ENCODE measurements at places on chromosomes 2 and 18. TPM values are rescaled to one million over a fixed set of nuclear protein-coding genes. Genes with fewer than 3 reads are reported as not detected.
A peak's percentile ranks its signal among the peaks of the same experiment; 100 is the strongest.

DNA sequence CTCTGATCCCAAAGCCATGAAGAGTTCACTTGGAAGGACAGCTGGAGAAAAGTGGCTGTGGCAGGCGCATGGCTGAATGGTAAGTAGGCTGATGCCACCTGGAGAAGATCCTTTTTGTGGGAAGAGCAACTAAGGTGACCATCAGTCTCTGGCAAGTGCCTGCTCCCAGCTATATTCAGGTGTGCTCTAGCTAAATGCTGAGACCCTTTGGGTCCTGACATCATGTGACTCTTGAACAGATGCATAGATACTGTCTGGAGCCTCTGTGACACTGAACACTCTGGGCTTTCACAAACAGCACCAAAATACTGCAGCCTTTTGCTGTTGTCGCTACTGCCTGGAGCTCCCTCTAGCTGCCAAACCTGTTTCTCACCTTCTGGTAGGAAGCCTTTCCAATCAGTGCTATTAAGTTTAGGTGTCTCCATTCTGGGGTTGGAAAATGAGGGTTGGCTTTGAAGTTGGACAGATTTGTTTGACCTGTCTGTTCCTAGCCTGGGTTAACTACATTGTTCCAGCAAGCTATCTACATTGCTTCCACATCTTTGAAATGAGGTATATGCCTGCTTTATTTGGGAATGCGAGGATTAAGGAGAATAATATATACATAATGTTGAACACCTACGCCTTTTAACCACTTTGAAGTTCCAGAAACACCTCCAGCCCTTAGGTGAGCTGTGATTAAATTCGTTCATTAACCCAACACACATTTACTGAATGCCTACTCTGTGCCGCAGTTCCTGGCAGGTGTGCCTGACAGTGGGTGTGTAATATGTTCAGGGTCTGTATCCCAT is 3.1 kb downstream of the EGR4 start:
- no peak overlapping the region for H3K4me3 ChIP-seq
- peaks cover 3% of the 10 kb centered on the region for H3K27me3 ChIP-seq
- H3K36me3 ChIP-seq, result no peaks in the 10 kb centered on the region

- H3K4me1 ChIP-seq, result no peaks in the 10 kb centered on the region
- H3K27ac ChIP-seq, result no peak overlapping the region
- H3K4me3 ChIP-seq, result no peak overlapping the region
These were observed 17.8 kb upstream of the KLHL30 start for GRCh38 chr2:238120463-238121298.

- no peak for DNase-seq
- no peak overlapping the region for H3K4me3 ChIP-seq
- no peak overlapping the region for H3K27ac ChIP-seq
These were observed 95.7 kb upstream of the LINC00305 start for GRCh38 chr18:64244571-64244970.

GRCh38 chr2:112640800-112641675 is 4.7 kb upstream of the SLC20A1 start:
- H3K4me3 ChIP-seq, result peak overlapping the region; percentile 28
- H3K27me3 ChIP-seq, result no peaks in the 10 kb centered on the region

- H3K36me3 ChIP-seq, result no peaks in the 10 kb centered on the region
- H3K4me3 ChIP-seq, result no peak overlapping the region
- H3K27ac ChIP-seq, result no peak overlapping the region
- H3K27me3 ChIP-seq, result no peaks in the 10 kb centered on the region
- DNase-seq, result no peak
These were observed 243.5 kb downstream of the STK39 start for GRCh38 chr2:168003876-168004275.

DNA sequence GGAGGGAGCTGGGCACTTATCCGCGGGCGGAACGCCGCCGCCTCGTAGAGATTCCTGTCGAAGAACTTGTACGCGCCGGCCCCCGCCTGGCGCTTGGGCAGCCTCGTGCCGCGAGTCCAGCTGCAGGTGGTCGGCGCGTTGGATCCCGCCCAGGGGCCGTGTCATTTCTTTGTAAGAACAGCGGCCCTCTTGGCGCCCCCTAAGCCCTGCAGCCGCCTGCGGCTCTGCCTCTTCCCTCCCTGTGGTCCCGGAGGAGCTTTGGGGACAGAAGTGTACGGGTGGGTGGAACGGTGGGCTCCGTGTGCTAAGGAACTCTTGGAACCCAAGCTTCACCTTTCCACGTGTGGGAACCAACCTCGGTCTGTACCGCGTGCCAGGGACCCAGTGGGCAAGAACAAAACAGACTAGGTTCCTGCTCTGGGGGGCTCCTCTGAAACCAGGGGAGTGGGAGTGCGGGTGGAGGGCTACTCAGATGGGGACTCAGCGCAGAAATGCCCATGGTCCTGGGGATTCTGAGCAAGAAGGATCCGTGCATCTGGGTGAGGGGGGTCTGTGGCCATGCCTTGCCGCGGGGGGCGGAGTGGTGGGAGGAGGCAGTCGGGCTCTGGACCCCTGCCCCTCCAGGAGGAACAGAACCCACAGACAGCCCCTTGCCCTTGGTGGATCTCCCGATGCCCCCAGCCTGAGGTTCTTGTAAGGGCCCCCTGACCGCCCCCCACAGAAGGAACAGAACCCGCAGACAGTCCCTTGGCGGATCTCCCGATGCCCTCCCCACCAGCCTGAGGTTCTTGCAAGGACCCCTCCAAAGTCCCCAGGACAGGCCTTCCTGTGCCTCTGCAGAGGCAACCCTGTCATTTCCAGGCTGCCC is 1.5 kb downstream of the GPC1 start:
- peak overlapping the region; percentile 71 for H3K4me3 ChIP-seq
- no peaks in the 10 kb centered on the region for H3K36me3 ChIP-seq
- peak overlapping the region; percentile 95 for H3K27ac ChIP-seq
- DNase-seq, result no peak

DNA sequence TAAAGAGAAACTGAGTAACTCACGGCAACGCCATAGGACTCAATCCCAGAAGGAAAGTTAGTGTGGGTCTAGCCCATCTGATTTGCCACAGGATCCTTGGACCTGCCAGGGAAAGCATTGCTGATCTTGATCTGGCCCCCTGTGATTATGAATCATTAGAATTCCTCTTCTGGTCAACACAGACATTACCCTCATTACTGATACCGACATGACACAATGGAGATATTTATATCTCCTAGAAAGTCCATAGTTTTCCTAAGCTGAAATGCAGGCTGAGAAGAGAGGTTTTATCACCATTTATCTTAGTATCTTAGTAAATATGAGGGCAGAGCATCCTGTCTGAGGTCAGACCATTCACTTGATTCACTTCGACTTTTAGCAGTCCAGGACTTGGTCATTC is 75.5 kb upstream of the CCDC68 start:
- no peak for DNase-seq
- H3K27ac ChIP-seq, result no peak overlapping the region
- no peaks in the 10 kb centered on the region for H3K4me1 ChIP-seq
- no peaks in the 10 kb centered on the region for H3K36me3 ChIP-seq

- H3K27ac ChIP-seq, result no peak overlapping the region
- H3K36me3 ChIP-seq, result no peaks in the 10 kb centered on the region
- H3K4me3 ChIP-seq, result no peak overlapping the region
- no peak for DNase-seq
These were observed 496.1 kb upstream of the RAB6C start for GRCh38 chr2:129483366-129483765.

GRCh38 chr2:139293992-139294548 is 513.9 kb upstream of the NXPH2 start:
- no peak for DNase-seq
- H3K4me1 ChIP-seq, result no peaks in the 10 kb centered on the region
- H3K27me3 ChIP-seq, result no peaks in the 10 kb centered on the region
- H3K27ac ChIP-seq, result no peak overlapping the region
- H3K36me3 ChIP-seq, result no peaks in the 10 kb centered on the region
- H3K4me3 ChIP-seq, result no peak overlapping the region

- no peaks in the 10 kb centered on the region for H3K36me3 ChIP-seq
- H3K27ac ChIP-seq, result no peak overlapping the region
- H3K4me3 ChIP-seq, result no peak overlapping the region
- no peaks in the 10 kb centered on the region for H3K27me3 ChIP-seq
- no peaks in the 10 kb centered on the region for H3K4me1 ChIP-seq
These were observed 6.6 kb upstream of the ASAP2 start for GRCh38 chr2:9199716-9200632.

DNA sequence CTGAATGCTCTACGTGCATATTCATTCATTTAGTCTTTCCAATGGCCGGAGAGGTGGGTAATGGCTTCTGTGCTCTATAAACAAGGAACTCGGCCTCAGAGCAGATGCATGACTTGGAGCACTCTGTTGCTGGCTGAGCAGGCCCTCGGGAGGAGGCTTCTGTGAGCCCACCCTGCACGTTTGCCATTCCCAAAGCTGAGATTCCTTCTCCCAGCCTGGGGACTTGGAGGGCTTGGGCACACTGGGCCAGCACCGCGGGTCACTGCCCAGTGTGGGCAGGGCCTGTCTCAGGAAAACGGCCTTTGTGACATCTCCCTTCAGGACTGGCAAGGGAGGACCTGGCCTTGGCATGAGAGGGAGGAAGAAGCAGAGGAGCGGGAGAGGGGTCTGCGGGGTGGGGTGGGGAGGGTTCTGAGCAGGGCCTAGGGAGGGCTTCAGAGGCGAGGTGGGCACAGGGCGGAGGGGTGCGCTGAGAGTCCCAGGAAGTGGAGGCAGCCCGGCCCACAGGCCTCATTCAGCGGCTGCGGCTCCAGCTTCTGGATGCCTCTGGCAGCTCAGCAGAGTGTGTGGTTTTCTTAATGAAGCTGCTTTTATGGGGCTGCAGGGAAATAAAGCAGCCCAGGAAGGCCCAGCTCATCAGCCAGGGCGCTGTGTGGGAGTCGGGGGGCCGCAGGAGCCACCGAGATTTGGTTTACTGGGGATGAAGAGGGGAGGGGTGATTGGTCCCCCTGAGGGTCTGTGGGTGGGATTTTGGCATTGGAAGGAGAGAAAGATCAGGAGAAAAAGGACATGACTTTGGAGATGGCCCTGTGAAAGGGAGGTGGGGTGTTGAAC is 51.7 kb upstream of the OTOF start:
- peaks cover 6% of the 10 kb centered on the region for H3K4me1 ChIP-seq
- no peak overlapping the region for H3K27ac ChIP-seq
- no peaks in the 10 kb centered on the region for H3K36me3 ChIP-seq
- no peaks in the 10 kb centered on the region for H3K27me3 ChIP-seq
- no peak for DNase-seq
- no peak overlapping the region for H3K4me3 ChIP-seq

- H3K4me1 ChIP-seq, result no peaks in the 10 kb centered on the region
- H3K27ac ChIP-seq, result no peak overlapping the region
- H3K36me3 ChIP-seq, result no peaks in the 10 kb centered on the region
These were observed 33.1 kb downstream of the FAM171B start for GRCh38 chr2:186726938-186727337.

- no peaks in the 10 kb centered on the region for H3K36me3 ChIP-seq
- H3K4me3 ChIP-seq, result no peak overlapping the region
- no peaks in the 10 kb centered on the region for H3K4me1 ChIP-seq
These were observed 111.9 kb downstream of the RGPD3 start for GRCh38 chr2:106356291-106356690.

- H3K4me1 ChIP-seq, result no peaks in the 10 kb centered on the region
- no peak overlapping the region for H3K27ac ChIP-seq
- no peaks in the 10 kb centered on the region for H3K36me3 ChIP-seq
- DNase-seq, result no peak
- no peaks in the 10 kb centered on the region for H3K27me3 ChIP-seq
These were observed 25.4 kb downstream of the SLC9A4 start for GRCh38 chr2:102498414-102498813.

DNA sequence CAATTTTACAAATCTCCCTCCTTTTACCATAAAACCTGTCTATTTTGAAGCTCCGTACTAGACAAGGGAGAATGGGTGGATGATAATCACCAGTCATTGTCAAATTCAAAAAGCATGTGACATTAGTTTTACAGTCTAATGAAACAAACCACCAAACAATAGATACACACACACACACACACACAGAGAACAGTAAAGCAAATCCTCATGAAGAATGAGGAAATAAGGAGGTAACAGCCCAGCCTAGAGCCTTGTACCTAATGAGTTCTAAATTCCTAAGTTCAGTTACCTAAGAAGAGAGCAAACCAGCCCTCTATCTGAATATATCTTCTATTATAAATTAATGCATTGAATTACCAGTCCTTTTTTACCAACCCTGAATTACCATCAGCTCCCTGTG is 36.8 kb upstream of the BZW1 start:
- H3K27me3 ChIP-seq, result no peaks in the 10 kb centered on the region
- peaks cover 2% of the 10 kb centered on the region for H3K4me1 ChIP-seq
- no peak overlapping the region for H3K4me3 ChIP-seq
- H3K36me3 ChIP-seq, result no peaks in the 10 kb centered on the region
- H3K27ac ChIP-seq, result no peak overlapping the region

DNA sequence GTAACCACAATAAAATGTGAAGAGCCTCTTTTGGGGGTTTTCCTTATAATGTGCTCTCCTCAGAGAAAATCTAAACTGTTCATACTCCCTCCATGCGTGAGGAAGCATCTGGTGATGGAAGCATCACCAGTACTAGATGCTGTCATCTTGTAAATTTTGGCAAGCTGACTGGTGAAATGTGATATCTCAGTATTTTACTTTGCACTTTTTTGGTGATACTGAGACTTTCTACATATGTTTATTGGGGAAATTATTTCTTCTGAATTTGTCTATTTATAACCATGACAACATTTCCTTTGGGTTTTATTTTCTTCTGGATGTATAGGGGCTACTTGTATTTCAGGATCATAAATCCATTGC is 95.9 kb upstream of the DLGAP1 start:
- no peak overlapping the region for H3K27ac ChIP-seq
- H3K36me3 ChIP-seq, result no peaks in the 10 kb centered on the region
- no peak for DNase-seq
- H3K4me1 ChIP-seq, result no peaks in the 10 kb centered on the region

Gene HOXD3
- 1.4 TPM for total RNA-seq

Gene UGT1A5
- total RNA-seq, result not detected

Gene L3MBTL4
- total RNA-seq, result not detected

Gene FKBP7
- 4.5 TPM for total RNA-seq

Gene RANBP2
- 69.5 TPM for total RNA-seq

Gene MPP4
- 0.32 TPM for total RNA-seq
